ENCODE measurements at places on chromosomes 6 and 20.
A peak's percentile ranks its signal among the peaks of the same experiment; 100 is the strongest.

- no peak for DNase-seq
These were observed 21.8 kb upstream of the ISM1 start for GRCh38 chr20:13199279-13199678.

DNA sequence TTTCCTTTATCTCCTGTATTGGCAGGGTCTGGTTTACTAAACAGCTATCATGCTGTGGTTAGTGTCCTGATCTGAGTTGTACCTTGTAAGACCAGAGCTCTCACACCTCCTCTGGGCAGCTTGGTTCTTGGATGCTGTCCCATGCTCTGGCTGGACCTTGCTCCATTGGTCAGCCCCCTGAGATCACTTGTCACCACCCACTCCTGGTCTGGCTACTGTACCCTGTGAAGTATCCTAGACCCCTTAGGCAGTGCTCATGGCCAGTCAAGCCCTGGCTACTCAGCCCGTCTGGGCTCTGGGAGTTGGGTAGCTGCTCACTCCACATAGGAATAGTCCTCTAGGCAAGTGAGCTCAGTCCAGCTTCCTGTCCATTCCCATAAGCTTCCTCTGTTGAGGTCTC, 31.1 kb downstream of the ADGRF4 start:
- no peak for DNase-seq

DNA sequence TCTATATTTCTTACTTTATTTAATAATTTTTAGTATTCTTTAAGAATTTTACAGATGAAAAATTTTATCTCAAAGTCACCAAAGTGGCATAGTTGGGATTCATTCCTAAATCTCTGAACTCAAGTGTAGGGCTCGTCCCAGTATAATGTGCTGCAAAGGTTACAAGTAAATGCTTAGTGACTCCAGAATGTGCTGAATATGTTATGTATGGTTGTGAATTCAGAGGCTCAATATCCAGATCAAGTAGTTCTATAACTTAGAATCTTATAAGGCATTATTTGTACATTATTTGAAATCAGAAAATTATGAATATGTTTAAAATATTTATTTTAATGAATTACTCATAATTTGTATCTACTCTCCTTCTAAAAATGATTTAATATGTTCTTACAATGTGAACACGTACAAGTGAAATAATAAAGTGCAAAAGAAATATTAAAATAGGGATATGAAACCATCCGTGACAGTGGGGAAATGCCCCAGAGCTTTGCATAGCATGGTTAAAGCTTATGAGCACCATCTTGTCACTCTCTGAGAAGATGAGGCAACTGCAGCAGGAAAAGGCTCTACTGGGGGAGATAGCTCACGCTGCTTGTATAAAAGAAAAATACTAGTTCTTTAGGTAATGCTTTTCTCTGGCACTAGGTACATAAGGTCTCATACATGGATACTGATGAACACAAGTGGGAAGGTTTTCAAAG, 259.0 kb downstream of the FOXC1 start:
- DNase-seq = no peak

DNA sequence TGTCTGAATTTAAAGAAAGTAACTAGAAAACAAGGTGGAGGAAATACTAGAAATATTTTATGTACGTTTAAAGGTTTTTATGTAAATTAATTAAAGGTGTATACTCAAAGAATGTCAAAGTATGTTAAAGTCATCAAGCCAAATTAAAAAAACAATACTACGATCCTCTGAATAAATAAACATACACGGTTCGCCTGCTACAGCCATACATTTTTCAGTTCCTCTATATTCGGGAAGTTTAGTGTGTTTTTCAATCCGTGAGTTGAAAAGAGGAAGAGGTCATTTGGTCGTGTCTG, 626 bp downstream of the STX7 start:
- DNase-seq = no peak

GRCh38 chr6:16950302-16950701, 151.5 kb upstream of the STMND1 start:
- DNase-seq = peak; percentile 36

DNA sequence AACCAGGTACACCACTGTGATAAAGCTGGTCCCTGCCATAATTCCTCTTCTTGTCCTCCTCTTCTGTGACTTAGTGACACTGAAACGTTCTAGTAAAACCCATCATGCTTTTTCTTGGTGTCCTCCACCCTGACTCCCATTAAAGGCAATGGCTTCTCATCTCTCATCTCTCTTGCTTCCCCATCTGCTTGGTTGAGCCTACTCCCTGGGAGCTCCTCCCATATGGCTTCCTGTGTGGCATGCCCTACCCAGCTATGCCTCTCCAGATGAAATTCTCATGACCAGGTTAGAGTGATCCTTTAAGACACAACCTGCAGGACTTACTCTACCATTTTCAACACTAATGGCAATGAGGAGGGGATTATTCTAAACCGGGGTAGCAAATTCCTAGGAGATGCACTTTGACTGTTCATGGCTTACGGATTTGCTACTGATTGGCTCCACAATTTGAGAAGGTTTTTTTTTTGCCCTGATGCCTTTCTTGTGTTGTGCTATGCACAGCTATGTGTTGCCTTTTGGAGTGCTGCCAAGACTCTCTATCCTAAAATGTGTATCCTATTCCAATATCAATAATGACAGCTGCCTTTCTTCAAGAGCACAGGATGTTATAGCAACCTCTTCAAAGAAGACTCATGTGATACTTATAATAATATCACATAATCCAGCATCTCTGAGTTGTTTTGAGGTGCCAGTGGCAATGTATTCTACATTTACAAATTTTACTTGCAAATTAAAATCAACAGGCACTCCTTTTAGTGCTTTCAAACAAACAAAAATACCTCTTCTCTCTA, 6.1 kb downstream of the SIRPG start:
- DNase-seq = no peak

DNA sequence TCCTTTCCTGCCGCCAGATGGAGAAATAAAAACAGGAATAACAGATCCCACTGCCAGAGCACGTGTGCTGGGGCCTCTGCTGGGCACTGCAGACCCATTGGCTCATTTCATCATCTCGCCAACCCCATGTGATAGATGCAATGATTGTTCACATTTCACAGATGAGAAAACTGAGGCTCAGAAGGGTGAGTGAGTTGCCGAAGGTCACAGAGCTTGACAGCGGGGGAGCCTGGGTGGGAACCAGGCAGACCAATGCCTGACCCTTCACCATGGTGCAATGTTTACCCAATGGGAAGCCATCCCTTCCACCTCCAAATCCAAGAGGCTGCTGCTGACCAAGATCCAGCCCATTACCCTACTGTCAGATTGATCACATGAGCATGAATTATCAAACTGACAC, 105.1 kb downstream of the JPH2 start:
- DNase-seq = no peak
